ENCODE measurements at places on chromosomes 6 and 20.

GRCh38 chr20:15596220-15596890 is 976.9 kb downstream of the KIF16B start:
- DNase-seq = no peak

- no peak for DNase-seq
Measured at GRCh38 chr20:22509090-22509842, 75.1 kb downstream of the FOXA2 start.

DNA sequence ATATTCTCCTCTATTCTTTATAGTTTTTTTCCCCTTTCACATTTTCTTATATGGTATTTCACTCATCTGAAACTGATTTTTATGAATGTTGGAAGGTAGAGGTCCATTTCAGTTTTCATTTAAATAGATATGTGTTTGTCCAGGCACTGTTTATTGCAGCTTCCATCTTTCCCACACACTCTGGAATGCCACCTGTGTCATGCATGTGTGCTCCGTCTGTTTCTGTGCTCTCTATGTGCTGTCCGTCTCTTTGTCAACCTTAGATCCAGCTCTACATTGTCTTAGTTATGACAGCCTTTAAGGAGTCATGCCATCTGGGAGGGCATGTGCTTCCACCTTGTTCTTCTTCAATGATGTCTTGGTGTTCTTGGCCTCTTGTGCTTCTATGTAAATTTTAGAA is 36.4 kb upstream of the RREB1 start:
- no peak for DNase-seq

GRCh38 chr6:6734479-6735465 is 146.3 kb downstream of the LY86 start:
- DNase-seq = no peak

GRCh38 chr6:70103798-70104197 is 199.1 kb downstream of the COL9A1 start:
- no peak for DNase-seq

- no peak for DNase-seq
Measured at GRCh38 chr6:78910010-78910409, 42.7 kb downstream of the IRAK1BP1 start.

- DNase-seq = no peak
Measured at GRCh38 chr20:48563191-48563870, 264.5 kb downstream of the PREX1 start.
